ENCODE measurements at places on chromosomes 3 and 15. TPM values are rescaled to one million over a fixed set of nuclear protein-coding genes. Genes with fewer than 3 reads are reported as not detected.

DNA sequence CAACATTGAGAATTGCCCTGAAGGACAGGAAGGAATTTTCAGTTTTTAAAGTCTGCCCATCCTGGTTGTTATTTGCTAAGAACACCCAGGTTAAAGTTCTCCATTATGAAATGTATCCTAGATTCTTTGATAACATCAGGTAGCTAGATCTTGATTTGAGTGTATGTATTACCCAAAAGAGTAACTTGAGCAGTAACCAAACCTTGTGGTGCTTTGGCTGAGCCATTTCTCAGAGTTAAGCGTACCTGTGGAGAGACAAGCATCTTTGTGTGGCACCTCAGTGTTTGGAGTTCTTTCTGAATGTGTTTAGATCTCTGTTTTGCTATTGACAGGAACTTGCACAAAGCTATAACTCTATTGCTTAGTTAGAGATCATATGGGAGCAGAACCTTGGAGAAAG, 20.4 kb downstream of the CEP97 start:
- DNase-seq = no peak

- DNase-seq = peak; percentile 87
These were observed 43.7 kb downstream of the PCSK6 start for GRCh38 chr15:101445562-101446517.

- no peak for DNase-seq
These were observed 37.8 kb downstream of the IQGAP1 start for GRCh38 chr15:90425726-90426346.

GRCh38 chr3:141469720-141470119, 17.1 kb upstream of the RASA2 start:
- DNase-seq = no peak

The DPP8 gene
- total RNA-seq = 34.8 TPM

- DNase-seq = peak; percentile 16
These were observed 93.0 kb upstream of the HES1 start for GRCh38 chr3:194042927-194043326.

The ST3GAL6 gene
- total RNA-seq = 16.3 TPM

DNA sequence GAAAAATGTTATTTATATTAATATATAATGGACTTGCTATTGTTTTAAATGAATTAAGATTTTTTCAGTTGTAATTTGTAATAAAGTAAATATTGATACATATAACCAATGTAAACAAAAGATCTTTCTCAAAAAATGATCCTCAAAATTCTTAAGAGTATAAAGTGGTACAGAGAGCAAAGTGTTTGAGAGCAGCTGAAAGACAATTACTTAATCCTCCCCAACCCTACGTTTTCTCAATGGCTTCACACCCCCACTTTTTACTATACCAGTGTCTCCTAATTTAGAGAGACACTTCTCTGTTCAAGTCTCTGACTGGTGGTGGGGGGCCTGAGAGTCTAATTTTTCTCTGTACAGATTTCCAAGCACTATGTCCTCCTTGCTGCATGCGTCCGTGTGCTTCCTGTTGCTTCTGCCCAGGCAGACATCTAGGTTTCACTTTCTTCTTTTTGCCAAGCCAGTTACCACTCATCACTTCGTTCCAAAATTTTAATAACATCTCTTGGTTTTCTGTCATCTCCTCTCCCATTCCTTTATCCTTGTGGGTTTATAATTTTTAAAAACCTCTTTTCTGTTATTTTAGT, 276.3 kb upstream of the DNAJC19 start:
- DNase-seq = no peak

DNA sequence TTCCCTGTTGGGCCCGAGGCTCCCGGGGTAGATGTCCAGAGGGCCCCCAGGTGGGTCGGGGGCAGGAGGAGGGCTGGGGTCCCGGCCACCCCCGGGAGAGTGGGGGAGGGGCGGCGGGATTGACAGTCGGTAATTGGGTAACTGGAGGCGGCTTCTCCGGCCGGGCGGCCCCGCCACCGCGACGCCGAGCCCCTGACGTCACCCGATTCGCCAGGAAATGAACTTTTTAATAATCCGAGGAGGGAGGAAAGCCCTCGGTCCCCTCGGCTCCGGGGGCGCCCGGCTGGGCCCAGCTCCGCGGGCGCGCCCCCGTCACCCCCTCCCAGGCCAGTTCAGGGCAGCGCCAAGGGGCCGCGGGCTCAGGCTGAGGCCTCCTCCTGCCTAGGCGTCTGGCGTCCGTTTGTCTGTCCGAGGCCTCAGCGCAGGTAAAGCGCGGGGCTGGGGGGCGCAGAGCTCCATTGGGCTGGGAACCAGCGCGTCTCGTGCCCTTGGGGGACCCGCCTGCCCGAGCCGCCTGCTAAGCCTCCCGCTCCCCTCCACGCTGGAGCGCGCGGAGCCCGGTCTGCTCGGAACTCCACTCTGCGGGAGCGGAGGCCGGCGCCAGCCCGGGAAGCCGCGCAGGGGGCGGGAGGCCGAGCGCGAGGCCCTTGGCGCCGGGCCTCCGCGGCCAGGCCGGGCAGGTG, 3.9 kb downstream of the GATA2 start:
- DNase-seq = peak; percentile 65

DNA sequence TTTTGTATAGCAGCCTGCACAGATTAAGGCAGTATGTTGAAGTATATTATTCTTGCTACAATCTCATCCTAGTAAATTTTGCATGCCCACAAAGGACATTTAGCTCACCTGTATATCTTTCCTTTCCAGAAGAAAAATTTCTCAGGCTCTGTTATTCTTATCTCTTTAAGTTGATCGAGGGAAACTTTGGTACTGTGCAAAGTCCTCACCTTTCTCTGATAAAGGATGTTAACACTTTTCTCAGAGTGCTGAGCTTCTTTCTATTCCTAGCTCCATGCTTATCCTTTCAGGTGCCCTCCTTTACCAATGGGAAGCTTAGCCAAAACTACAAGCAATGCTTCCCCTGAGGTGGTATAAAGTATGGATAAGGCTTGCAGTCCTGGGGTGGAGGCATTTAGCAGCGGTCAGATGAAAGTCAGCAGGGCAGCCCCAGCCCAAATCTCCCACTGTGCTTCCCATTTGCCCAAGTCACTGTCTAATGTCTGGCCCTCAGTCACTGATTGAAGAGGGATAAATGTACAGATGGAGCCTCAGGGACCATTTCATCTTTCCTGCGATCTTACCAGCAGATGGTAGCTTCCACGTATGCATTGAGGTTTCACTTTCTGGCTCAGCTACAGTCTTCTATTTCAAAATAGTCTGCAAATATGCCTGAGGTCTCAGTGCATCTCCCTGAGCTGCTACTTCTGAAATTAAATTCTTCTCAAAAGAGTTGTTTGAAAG, 127.8 kb upstream of the P2RY1 start:
- no peak for DNase-seq

GRCh38 chr15:91318516-91318915, 218.5 kb downstream of the SV2B start:
- no peak for DNase-seq

The TTLL13 gene
- total RNA-seq = 0.29 TPM

DNA sequence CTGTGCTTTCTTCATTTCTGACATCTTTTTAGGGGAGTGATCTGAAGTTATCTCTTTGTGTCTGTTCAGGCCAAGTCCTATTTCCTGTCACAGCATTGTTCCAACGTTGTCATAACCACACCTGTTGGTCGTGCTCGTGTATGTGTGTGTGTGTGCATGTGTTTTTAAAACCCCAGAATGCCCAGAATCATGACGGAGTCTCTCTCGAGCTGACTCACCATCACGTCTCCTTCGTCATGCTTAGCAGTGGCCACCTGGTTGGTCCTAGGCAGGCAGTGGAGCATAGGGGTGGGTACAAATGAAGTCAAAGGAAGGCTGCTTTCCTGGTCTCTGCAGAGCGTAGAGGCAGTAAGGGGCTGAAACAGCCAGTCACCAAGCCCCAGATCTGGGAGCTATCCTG, 126.8 kb upstream of the ABHD17C start:
- no peak for DNase-seq

DNA sequence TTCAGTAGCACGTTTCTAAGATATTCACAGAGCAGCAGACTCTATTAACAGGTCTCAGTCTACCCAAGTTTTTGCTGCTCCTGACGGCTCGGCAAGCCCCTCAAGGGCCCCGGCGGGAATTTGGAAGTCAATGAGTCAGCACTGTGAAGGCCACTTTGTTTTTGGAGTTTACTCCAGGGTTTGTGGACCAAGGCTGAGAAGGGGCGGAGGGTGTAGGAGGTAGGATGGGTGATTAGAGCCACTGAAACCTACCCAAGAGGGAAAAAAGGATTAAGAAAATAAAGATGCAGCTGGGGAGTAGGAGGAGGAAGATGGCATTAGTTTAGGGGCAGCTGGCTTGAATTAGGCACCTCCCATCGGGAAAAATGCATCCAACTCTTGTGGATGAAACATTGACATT, 87.6 kb downstream of the BDH1 start:
- no peak for DNase-seq

DNA sequence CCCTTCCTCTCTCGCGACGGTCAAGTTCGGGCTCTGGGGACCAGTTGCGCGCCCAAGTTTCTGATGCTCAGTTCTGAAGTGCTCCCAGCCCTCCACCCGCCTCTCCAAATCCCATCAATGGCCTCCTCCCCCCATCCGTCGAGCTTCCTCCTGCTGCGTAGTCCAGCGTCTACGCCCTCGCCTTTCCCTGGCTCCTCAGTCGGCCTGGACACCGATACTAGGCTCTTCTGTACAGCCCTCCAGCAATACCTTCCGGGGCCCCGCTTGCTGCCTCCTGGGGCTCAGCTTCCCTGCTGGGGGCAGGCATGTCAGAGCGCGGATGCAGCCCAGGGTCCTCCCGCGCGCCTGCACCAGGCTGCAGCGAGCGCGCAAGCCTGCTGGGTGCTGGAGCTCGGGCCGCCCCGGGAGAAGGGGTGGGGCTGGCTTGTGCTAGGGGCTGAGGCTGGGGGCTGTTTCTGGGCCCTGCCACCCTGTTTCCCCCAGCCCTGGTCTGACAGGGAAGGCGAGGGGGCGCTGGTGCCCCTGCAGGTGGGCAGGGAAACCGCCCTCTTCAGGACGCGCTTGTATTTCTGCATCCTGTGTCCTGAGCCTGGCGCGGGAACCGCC, 353.3 kb upstream of the SUCLG2 start:
- DNase-seq = no peak
